ENCODE measurements at places on chromosomes 5 and 9.

GRCh38 chr5:87452837-87453236, 40.1 kb upstream of the CCNH start:
- no peak for DNase-seq

GRCh38 chr9:136283291-136284235, 20.3 kb downstream of the CCDC187 start:
- DNase-seq = peak; percentile 57

GRCh38 chr5:133128066-133128465, 76.3 kb downstream of the HSPA4 start:
- DNase-seq = no peak

- no peak for DNase-seq
Measured at GRCh38 chr5:96294884-96295202, 138.2 kb downstream of the PCSK1 start.

DNA sequence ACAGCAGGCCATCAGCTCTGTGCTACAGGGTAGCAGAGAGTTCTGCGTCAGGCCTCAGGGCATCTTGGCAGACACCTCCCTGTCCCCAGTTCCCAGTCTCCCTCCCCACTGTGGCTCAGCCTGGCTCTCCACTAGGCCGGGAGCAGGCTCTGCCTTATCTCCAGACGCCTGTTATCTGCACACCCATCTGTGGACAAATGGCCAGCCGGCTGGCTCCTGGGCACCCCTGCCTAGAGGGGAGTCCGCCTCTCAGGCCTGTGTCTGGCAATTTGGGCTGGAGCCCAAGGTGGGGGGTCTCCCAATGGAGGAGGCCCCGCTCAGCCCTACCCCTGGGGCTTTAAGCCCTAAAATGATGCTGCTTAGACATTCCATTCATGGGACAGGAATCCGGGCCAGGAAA, 39.2 kb upstream of the HAND1 start:
- DNase-seq = no peak

DNA sequence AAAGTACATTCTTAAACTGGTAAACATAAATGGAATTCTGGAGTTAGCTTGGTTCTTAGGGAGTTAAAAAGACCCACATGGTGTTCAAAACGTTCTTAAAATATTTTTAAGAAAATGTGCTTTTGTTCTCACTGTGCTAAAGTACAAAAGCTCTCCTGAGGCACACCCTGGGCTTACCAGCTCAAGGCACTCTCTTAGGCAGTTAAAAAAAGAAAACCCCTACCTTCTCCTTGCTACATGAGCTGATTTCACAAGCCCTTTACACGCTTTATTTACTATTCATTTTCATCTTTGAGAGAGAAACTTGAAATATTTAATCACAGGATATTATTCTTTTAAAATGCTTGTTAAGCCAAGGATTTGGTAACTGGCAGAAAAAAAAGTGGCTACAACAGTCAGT, 723.3 kb upstream of the GRAMD2B start:
- DNase-seq = no peak

DNA sequence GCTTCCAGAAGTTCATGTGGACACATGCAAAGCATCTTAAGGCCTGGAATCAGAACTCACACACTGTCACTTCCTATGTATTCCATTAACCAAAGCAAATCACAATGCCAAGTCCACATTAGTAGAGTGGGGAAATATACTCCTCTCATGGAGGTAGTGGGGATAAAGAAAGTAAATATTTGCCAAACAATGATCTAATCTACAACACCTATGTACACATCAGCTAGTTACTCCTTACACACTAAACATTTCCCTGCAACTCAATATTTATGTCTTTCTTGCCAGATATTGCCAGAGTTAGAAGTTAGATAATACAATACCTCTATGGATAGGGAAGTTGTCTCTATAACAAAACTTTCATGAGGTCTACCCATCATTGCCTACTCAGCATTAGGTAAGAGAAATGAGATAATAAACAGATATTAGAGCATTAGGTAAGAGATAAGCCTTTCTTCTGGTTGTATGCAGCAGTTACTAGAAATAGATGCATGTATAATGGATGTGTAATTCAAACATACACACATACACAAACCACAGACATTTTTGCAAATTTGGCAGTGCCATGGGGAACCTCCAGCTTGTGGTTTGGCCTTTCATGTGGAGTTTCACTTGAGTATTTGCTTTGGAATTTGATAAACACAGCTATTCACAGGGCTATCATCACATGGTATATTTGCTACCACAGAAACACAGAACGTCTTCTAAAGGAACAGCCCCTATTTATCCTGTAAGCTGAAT, 196.5 kb downstream of the TLE1 start:
- DNase-seq = no peak

All from activated T-cell treated with anti-CD3 and anti-CD28 coated beads for 1 hour (primary cell).